Activated T-cell treated with anti-CD3 and anti-CD28 coated beads, Interleukin-2, amount 50 U/mL, for 48 hours (primary cell): ENCODE measurements at places on chromosomes 5 and 9.
A peak's percentile ranks its signal among the peaks of the same experiment; 100 is the strongest.

DNA sequence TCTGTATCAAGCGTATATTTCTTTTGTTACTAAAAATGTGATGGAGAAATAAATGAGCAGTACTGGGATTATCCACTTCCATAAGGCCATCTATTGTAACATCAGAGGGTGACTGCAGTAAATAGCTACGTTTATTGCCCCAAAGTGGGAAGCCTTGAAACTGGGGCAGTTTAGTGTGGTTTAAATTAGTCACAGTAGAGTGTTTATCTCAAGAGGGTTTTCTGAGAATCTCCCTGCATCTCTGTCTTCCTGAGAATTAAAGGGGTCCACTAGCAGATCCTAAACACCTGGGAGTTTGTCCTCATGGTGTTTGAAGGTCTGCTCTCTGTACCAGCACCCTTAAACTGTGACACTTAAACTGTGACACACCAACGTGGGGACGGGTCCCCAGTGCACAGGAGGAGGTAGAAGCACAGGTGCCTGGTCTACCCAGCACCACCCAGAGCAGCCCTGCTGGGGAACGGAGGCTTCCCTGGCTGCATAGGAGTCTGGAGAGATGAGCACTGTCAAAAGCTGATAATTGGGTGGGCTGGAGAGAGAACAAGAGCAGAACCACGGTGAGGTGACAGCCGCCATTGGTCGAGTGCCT, 25.2 kb downstream of the PRRC2B start:
- peak; percentile 43 for DNase-seq

DNA sequence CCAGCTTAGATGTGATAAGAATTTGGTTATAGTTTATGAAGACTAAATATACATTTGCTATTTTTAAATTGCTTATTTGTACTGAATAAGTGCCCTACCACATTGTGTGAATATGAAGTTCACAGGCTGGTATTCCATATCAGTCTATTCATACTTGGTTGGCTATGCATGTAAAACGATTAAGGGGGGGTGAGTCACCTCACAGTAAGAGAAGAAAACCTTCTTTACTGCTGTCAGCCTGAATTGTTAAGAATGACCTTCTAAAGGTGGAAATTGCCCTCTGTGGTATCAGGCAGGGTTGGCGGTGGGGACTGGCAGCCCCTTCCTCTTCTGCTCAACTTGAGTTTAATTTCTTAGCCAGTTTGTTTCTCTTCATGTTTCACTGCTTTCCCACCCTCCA, 127.0 kb upstream of the RPS23 start:
- no peak for DNase-seq

DNA sequence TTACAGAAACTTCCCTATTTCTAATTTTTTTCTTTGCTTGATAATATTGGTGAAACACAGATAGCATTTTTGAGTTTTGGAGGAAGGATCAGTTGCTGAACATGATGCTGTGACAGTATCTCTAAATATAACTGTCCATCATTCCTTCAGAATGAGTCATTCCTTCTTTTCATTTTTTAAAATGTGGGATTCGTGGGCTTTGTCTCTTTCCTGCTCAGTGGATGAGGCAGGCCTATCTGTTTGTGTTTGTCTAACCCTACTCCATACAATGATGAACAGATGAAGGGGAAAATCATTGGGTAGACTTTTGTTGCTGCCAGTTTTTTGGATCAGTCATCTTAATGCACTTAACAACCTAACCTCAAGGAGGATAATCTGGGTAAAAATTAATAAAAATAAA, 15.7 kb upstream of the OR13C8 start:
- DNase-seq = no peak

DNA sequence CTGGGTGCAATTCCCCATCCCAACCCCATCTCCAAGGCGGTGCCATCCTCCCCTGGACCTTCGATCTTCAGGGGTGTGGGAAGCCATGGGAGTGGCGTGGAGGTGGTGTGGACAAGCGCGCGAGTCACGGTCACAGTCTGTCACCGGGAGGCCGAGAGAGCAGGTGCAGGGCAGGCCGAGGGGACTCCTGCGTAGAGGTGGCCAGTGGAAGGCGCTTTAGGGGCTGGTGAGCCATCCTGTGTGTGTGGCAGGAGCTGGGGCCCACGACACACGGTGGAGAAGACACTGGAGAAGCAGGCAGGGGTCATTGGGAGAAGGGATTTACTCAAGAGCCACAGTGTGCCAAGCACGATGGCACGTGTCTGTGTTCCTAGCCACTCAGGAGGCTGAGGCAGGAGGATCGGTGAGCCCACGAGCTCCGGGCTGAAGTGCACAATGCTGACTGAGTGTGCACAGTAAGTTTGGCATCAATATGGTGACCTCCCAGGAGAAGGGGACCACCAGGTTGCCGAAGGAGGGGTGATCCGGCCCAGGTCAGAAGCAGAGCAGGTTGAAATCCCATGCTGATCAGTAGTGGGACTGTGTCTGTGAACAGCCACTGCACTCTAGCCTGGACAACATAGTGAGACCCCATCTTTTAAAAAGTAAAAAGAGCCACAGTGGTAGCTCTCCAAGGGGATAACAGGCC, 145.1 kb upstream of the PHYKPL start:
- DNase-seq = no peak

DNA sequence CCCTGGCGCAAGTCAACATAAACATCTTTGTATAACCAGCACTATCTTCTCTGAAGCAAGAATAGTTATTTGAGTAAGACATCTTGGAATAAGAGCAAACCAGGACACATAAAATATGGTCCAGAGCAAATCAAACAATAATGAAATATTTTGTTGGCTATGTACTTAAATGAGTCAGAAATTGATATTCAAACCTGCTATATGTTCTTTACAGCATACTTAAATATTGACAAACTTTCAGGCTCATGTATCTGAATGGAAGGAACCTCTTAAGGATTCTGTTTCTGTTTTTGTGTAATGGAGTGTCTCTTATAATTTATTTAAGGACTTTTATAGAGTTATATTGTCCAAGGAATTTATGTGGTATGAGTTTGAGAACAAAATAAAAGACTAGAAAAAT, 747.3 kb downstream of the EFNA5 start:
- DNase-seq = no peak

GRCh38 chr9:6444128-6444527, 31.1 kb downstream of the UHRF2 start:
- DNase-seq = no peak

DNA sequence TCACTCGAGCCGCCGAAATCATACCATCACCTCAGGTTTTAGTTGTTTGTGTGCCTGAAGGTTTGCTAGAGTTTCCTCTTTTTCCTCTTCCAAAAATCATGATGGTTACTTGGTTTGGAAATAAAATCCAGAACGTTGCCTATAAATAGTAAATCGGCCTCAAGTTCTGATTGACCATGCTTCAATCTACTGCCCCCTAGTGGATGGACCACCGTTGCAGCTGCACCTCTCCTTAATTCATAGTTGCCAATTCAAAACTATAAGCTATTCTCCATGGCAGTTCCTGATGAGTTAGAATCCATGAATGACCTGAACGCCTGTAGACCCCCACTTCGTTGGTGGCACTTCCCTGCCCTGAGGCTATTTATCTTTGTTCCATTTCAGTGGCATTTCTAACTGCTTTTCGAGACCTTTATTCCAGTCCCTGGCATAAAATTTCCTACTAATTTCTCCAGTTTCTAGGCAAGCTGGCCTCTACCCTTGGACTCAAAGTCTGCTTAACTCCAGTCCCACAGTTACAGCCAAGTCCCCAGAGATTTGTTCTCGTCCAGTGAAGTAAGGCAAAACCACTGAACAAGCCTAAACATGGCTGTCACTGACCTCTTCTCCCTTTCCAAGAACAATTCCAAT, 422.6 kb downstream of the EFNA5 start:
- DNase-seq = peak; percentile 56

GRCh38 chr5:107670087-107670931, 428 bp downstream of the EFNA5 start:
- peak; percentile 43 for DNase-seq

GRCh38 chr5:131239686-131240085, 24.2 kb upstream of the CDC42SE2 start:
- no peak for DNase-seq

DNA sequence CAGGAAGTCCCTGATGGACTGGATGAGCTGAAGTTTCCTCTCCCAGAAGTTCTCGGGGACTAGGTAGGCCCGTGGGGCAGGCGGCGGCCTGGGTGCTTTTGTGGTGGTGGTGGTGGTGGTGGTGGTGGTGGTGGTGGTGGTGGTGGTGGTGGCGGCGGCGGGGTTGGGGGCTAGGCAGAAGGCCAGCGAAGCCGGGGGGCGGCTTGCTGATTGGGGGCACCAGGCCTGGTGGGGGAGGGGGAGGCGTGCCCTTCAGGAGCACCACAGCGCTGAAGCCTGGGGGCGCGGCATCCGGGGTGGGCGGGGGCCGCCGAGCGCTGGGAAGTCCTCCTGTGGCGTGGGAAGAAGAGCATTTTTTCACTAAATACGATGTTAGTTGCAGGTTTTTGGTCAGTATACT, 26.9 kb downstream of the SPATA31C1 start:
- no peak for DNase-seq

DNA sequence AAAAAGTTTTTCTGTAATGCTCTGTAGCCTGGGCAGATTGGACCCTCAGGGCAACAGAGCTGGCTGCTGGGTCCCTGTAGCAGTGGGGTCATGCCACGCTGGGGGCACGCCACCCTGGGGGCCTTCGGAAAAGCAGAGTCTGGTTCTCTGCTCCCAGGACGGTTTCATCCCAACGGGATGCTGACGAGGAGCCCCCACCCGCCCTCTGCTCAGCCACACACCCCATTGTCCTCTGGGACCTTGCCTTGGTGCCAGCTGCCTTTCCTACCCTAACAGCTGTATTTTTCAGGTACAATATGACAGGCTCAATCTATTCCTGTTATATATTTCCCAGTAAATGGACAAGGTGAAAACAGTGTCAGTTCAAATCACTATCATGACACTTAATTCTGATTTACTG, 29.0 kb upstream of the MVB12B start:
- no peak for DNase-seq

GRCh38 chr5:129844764-129845163, 59.5 kb upstream of the CHSY3 start:
- DNase-seq = no peak

GRCh38 chr5:142735323-142736246, 34.6 kb upstream of the ARHGAP26 start:
- DNase-seq = no peak
